ENCODE measurements at places on chromosomes 3 and 15.

GRCh38 chr3:172687501-172687900, 23.4 kb downstream of the NCEH1 start:
- no peak for DNase-seq

DNA sequence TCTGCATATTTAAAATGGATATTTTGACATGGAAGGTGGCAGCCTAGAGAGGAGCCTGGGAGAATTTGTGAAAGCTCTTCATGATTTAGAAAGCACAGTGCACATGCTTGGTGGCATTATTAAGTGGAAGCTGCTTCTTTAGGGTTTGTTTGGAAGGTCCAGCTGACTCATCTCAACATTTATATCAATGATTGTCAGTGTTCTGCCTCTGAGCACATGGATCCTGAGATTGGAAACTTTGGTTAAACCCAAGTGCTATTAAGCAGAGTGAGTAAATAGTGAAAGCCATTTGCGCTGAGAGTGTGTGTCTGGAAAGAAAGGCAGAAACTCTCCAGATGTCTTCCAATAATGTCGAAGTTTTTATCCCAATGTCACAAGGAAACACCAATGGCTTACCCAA, 7.4 kb downstream of the NOX5 start:
- DNase-seq, result no peak

DNA sequence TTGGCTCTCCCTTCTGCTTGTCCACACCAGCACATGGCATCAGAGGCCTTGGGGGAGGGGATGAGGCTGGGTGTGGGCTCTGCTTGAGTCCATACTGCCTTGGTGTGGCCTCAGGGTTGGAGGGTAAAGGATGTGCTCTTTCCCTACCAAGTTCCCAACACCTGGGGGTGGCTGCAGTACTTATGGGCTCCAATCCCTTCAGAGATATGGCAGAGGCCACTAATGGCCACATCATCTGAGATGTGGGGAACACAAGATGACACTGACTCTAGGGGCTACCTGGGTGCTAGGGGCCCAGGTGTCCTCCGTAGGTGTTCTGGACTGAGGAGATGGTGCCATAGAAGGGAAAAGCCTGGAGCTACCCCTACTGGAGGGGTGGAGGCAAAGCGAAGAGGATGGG, 6.9 kb downstream of the CXCR6 start:
- DNase-seq, result no peak

GRCh38 chr15:43378601-43379000, 7.7 kb downstream of the TUBGCP4 start:
- no peak for DNase-seq

DNA sequence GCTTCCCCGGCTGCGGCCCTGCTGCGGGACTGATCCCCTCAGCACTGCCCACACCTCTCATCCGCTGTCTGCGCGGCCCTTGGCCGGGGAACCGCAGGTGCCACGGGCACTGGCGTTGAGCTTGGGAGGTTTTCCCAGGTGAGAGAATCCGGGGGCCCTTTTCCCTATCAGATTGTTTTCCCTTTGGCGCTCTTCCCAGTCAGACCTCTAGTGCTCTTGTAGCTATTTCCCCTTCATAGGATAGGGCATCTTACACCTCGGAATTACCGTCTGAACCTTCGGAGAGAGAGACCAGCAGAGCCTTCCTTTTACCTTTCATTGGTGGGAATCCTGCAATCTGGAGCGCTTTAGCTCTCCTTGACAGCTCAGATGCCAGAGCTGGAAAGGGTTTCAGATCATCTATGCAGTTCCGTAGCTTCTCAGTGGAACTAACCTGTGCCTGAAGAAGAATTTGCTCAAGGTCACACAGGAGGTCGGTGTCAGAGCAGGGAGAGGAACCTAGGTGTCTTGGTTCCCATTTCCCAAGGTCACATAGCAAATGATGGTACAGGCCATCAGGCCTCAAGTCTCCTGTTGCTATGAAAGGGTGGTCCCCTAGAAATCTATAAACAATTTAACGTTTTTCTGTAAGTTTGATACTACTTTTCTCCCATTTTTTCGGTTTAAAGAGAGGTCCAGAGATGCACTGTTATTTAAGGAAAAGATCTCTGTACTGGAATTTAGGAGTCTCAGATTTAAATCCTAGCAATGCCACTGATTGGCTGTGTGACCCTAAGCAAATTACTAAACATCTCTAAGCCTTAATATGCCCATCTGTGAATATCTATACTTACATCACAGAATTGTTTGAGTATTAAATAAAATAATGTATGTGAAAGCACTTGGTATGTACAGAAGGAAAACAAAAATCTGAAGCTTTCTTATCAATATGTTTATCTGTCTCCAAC, 916 bp downstream of the IDH3A start:
- no peak for DNase-seq
